ENCODE measurements at places on chromosomes 16 and 17.

DNA sequence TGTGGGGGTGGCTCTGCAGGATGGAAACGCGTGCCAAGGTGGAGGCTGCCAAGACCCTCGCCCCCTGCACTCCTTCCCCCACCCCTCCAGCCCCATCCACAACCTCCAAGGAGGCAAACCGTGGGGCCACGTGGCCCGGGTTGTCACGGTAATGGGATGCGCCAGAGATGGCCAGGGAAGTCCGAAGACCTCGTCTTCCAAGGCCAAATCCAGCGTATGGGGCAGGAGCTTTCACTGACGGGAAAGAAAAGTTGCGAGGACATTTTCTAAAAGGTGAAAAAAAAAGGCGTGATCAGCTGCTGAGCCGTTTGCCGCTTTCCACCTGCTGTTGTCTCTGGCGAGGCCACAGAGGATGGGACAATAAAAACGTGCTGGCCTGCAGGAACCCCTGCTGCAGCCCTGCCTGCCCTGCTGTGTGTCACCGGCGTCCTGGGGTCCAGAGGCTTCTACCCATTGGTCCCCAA lies 28.3 kb upstream of the GSE1 start:
- no peak for DNase-seq

DNA sequence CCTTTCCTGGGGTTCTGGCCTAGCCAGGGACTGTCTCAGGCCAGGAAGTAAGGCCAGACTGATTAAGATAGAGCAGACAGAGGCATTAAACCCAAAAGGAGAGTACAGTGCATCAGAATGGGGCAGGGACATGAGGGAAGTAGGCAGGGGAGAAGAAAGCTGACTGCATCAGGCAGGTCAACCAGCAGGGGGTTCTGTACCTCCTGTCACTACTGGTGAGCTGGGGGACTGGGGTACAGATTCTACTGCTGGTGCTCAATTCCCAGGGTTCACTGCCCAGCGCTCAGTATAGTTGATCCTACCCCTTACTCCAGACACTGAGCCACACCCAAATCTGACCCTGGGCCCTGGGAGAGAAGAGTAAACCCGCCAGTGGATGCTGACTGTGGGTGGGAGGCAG lies 12.9 kb upstream of the MTMR4 start:
- no peak for DNase-seq

DNA sequence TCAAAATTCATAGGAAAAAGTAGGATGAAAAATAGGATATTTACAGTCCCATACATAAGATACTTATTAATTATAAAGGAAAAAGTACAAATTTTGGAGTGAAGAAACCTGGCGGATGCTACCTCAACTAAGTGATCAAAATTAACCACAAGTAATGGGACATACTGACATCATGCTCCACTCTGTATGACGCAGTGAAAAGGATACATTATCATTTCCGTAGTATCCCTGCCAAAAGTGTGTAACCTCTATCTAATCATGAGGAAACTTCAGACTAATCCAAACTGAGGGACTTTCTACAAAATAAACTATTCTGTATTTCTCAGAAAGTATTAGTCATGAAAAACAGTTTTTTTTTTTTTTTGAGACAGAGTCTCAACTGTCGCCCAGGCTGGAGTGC lies 60.5 kb downstream of the TRIM37 start:
- no peak for DNase-seq

GRCh38 chr17:42428141-42428944 lies 5.3 kb upstream of the CAVIN1 start:
- peak; percentile 80 for DNase-seq

GRCh38 chr16:81528256-81528655 lies 83.6 kb downstream of the CMIP start:
- no peak for DNase-seq

- DNase-seq, result no peak
Measured at GRCh38 chr17:63399856-63400255, 46.2 kb downstream of the CYB561 start.

DNA sequence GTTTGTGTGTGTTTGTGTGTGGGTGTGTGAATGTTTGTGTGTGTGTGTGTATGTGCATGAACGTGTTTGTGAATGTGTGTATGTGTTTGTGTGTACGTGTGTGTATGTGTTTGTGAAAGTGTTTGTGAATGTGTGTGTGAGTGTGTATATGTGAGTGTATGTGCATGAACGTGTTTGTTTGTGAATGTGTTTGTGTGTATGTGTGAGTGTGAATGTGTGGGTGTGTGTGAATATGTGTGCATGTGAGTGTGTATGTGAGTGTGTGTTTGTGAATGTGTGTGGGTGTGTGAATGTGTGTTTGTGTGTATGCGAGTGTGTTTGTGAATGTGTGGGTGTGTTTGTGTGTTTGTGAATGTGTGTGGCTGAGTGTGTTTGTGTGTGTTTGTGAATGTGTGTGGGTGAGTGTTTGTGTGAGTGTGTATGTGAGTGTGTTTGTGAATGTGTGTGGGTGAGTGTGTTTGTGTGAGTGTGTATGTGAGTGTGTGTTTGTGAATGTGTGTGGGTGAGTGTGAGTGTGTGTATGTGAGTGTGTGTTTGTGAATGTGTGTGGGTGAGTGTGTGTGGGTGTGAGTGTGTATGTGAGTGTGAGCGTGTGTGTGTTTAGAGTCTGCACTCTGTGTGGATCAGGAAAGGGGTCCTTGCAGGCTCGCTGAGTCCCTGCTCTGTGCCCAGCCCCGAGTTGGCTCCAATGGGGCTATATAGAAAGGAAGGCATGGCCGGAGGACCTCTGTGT lies 890 bp upstream of the CD300A start:
- DNase-seq, result no peak

GRCh38 chr17:4050971-4051370 lies 86.7 kb upstream of the ATP2A3 start:
- no peak for DNase-seq

DNA sequence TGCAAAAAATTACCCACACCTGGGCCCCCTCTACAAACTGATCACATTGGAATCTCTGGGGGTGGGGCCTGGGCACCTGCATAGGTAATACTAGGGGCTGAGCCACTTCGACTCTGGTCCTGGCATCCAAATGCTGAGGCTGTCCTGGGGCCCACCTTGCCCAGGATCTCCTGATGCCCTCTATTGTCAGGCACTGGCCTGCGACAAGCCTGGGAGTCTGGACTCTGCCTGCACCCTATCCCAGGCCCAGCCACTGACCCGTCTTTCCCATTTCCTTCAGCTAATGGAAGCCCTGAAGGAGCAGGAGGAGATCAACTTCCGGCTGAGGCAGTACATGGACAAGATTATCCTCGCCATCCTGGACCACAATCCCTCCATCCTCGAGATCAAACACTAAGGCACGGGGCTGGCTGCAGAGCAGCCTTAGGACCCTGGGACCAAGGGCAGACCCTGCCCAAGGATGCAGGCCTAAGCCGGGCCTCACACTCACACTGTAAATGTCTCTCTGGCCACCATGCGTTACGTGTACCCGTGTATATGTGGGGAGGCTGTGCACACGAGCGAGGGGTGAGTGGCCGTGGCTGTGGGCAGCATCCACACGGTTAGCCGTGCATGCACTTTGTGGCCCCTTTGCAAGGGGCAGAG lies 140.0 kb downstream of the RAB11FIP4 start:
- no peak for DNase-seq

GRCh38 chr16:86379505-86379846 lies 130.9 kb upstream of the FOXF1 start:
- DNase-seq, result no peak
